ENCODE measurements at places on chromosomes 12 and 14. TPM values are rescaled to one million over a fixed set of nuclear protein-coding genes. Genes with fewer than 3 reads are reported as not detected.
A peak's percentile ranks its signal among the peaks of the same experiment; 100 is the strongest.

The SMIM41 gene
- total RNA-seq = 2.0 TPM

- peaks cover 6% of the 10 kb centered on the region for H3K4me1 ChIP-seq
- peaks cover 4% of the 10 kb centered on the region for H3K27me3 ChIP-seq
- no peaks in the 10 kb centered on the region for H3K36me3 ChIP-seq
- H3K4me3 ChIP-seq = no peak overlapping the region
- no peak overlapping the region for H3K27ac ChIP-seq
Measured at GRCh38 chr14:64656986-64657385, 47.2 kb upstream of the PLEKHG3 start.

DNA sequence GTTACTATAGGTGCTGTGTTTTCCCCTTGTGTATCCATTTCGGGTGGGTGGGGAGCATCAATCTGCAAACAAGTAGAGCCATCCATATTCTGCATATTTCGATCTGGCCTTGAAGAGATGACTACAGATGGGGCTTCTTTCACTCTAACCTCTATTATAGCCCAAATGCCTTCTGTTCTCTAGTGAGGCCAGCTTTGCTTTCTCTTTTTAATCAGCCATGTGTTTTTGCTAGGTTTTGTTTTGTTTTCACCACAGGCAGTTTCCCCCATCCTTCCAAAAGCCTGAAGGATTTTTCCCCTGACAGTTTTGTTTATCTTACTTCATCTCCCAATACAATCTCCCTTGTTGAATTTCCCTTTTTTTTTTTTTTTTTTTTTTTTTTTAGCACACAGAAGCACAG, 224.1 kb downstream of the BTG1 start:
- H3K4me1 ChIP-seq = no peaks in the 10 kb centered on the region
- no peaks in the 10 kb centered on the region for H3K36me3 ChIP-seq
- no peak overlapping the region for H3K4me3 ChIP-seq
- H3K27ac ChIP-seq = no peak overlapping the region
- no peak for DNase-seq

The MMP14 gene
- 375 TPM for total RNA-seq

GRCh38 chr14:55948399-55948798, 169.8 kb upstream of the PELI2 start:
- H3K36me3 ChIP-seq = no peaks in the 10 kb centered on the region
- no peaks in the 10 kb centered on the region for H3K4me1 ChIP-seq
- no peaks in the 10 kb centered on the region for H3K27me3 ChIP-seq

- no peaks in the 10 kb centered on the region for H3K36me3 ChIP-seq
- H3K4me3 ChIP-seq = peak overlapping the region; percentile 21
- peak; percentile 79 for DNase-seq
- peak overlapping the region; percentile 96 for H3K27ac ChIP-seq
Measured at GRCh38 chr14:103628221-103628683, 759 bp upstream of the KLC1 start.

- DNase-seq = no peak
- no peaks in the 10 kb centered on the region for H3K4me1 ChIP-seq
- H3K4me3 ChIP-seq = no peak overlapping the region
- H3K27me3 ChIP-seq = no peaks in the 10 kb centered on the region
- no peaks in the 10 kb centered on the region for H3K36me3 ChIP-seq
Measured at GRCh38 chr12:76508128-76508980, 51.2 kb downstream of the OSBPL8 start.

DNA sequence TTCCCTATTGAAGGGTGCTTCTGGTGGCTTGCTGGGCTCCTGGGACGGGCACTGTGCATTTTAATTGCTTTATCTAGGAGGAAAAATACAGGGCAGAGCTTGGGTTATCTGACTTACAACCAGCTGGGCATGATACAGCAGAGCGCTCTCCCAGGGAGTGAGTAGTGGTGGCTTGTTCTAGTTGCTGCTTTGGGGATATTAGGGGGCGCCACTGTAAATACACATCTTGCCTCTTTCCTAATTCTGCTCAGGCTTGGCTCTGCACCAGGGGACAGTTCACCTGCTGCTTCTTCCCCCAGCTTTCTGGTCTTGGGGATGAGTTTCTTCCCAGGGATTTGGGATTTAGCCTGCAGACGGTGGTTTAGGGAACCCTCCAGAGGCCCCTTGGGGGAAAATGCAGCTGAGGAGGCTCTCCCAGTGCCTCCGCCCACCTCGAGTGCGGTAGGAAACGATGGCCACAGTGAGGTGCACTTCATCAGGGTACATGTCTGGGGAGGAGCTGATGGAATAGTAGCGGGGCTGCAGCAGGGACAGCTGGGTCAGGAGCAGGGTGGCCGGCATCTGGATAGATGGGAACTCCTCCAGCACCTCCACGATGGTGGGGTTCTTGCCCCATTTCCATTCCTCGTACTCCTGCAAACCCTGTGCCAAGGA, 36.9 kb upstream of the FBXO21 start:
- H3K4me3 ChIP-seq = no peak overlapping the region
- no peaks in the 10 kb centered on the region for H3K36me3 ChIP-seq
- no peaks in the 10 kb centered on the region for H3K27me3 ChIP-seq
- no peak overlapping the region for H3K27ac ChIP-seq
- no peak for DNase-seq

GRCh38 chr12:42084522-42084921, 60.2 kb downstream of the GXYLT1 start:
- no peak overlapping the region for H3K27ac ChIP-seq
- no peaks in the 10 kb centered on the region for H3K4me1 ChIP-seq
- H3K27me3 ChIP-seq = no peaks in the 10 kb centered on the region
- DNase-seq = no peak

The PLCZ1 gene
- total RNA-seq = not detected

DNA sequence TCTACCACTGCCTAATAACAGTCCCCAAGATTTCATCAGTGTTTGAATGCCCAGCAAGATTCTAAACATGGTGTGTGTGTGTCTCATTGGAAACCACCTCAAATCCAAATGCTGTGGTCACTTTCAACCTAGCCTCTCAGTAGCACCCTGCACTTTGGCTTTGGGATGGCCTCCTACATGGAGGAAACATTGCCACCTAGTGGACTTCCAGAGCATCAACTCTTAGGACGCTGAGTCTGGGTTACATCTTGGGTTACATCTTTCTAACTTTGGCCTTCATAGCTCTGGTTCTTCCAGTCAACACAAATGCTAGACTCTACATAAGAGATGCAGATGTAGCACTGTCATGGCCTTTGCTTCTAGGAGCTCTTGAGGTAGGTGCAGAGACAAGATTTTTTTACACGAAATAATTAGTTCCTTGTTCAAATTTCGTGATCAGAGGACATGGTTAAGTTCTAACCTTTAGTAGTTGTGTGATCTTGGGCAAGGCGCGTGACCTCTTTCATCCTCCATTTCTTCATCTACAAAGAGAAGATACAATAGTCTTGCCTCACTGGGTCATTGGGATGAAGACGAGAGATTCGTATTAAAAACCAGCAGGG, 113.5 kb upstream of the VASH1 start:
- DNase-seq = peak; percentile 40
- no peaks in the 10 kb centered on the region for H3K4me1 ChIP-seq
- no peak overlapping the region for H3K4me3 ChIP-seq
- no peaks in the 10 kb centered on the region for H3K36me3 ChIP-seq

The APOLD1 gene
- total RNA-seq = 1.5 TPM

GRCh38 chr12:45244561-45245343, 28.9 kb downstream of the ANO6 start:
- no peaks in the 10 kb centered on the region for H3K27me3 ChIP-seq
- peak overlapping the region; percentile 74 for H3K27ac ChIP-seq
- H3K4me3 ChIP-seq = peak overlapping the region; percentile 5
- H3K4me1 ChIP-seq = peaks cover 9% of the 10 kb centered on the region
- DNase-seq = no peak

GRCh38 chr12:51388069-51388799, 3.0 kb downstream of the GALNT6 start:
- H3K4me1 ChIP-seq = peaks cover 28% of the 10 kb centered on the region
- DNase-seq = peak; percentile 50
- no peaks in the 10 kb centered on the region for H3K27me3 ChIP-seq
- H3K27ac ChIP-seq = peak overlapping the region; percentile 46
- H3K36me3 ChIP-seq = no peaks in the 10 kb centered on the region

- no peaks in the 10 kb centered on the region for H3K4me1 ChIP-seq
- no peaks in the 10 kb centered on the region for H3K27me3 ChIP-seq
- DNase-seq = no peak
Measured at GRCh38 chr12:26429070-26429691, 233.8 kb downstream of the SSPN start.

The SLC5A8 gene
- total RNA-seq = not detected
